ENCODE measurements at places on chromosomes 16 and 17.

- DNase-seq = no peak
Observed at GRCh38 chr16:4360538-4361021, 9.5 kb upstream of the PAM16 start.

DNA sequence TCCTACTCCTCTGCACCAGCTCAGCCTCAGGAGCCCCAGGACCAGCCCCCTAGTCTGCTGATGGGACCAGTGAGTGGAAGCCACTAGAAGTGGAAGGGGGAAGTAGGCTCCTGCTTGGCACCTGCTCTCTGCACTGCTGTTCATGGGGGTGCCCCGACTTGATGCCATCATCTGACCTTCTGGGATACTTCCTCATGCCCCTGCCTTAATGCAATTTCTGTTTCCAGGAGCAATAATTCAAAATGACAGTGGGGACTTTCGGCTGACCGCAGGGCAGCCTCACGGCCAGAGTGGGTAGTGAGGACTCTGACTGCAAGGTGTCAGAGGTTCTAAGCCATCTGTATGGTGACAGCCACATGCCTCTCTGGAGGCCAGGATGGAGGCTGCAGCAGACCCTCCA, 196.4 kb upstream of the WSCD1 start:
- DNase-seq = no peak

DNA sequence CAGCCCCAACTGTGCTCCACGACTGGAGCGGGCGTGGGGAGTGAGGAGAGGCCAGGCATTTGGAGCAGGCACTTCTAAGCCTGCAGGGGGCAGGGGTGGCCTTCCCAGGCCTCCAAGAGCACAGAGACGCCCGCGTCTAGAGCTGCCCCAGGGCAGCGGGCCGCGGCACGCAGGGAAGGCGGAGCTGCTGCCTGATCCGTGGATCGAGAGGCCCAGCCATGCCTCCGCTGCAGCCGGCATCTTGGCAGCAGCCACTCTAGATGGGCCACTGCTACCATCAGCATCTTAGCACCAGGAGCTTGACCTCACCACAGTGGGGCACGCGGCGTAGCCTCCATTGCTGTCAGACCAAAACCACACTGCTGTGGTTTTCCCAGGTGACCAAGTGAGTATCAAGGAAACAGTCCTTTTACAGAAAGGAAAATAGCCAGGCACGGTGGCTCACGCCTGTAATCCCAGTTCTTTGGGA, 20.4 kb upstream of the WDR45B start:
- DNase-seq = peak; percentile 48

DNA sequence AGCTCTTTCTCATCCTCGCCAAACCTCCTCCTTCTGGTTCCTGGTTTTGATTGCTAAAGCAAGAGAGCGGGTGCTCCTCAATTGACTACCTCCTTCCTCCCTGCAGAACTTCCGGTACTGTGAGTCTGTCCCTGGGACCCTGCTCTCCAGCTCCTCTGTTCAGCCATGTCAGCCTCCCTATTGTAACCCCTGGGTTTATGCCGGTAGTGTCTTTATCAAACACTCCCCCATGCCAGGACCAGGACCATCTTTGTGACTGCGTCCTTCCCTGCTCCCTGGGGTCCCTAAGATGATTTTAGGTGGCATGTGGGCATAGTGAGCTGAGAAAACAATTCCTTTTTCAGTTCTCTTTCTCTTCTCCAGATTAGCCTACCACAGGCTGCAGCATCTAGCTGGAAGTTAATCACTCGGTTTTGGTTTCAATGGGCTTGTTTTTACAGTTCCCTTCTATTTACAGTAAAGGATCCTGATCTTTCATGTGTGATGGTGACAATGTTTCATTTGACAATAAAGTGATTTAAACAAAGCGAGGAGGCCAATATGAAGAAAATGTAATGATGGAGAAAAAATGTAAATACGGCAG, 27.7 kb upstream of the IL21R start:
- DNase-seq = no peak

GRCh38 chr16:76194616-76195015, 82.6 kb upstream of the CNTNAP4 start:
- no peak for DNase-seq

- DNase-seq = no peak
Observed at GRCh38 chr17:31401456-31402254, 10.2 kb downstream of the RAB11FIP4 start.

GRCh38 chr16:10782628-10783027, 36.0 kb downstream of the TVP23A start:
- DNase-seq = no peak

GRCh38 chr17:56549501-56549900, 44.0 kb upstream of the NOG start:
- DNase-seq = no peak

Measured in stimulated activated CD4-positive, alpha-beta T cell treated with anti-CD3 and anti-CD28 coated beads, TNF-alpha, amount 100 ng/mL, for 24 hours (primary cell).